ENCODE measurements at places on chromosomes 1 and 21. TPM values are rescaled to one million over a fixed set of nuclear protein-coding genes. Genes with fewer than 3 reads are reported as not detected.
A peak's percentile ranks its signal among the peaks of the same experiment; 100 is the strongest.

CSF3R gene
- 0.43 TPM for total RNA-seq

GRCh38 chr1:116321766-116322175, 51.3 kb upstream of the ATP1A1 start:
- no peak overlapping the region for H3K4me3 ChIP-seq
- no peak overlapping the region for H3K27ac ChIP-seq
- no peaks in the 10 kb centered on the region for H3K36me3 ChIP-seq
- H3K4me1 ChIP-seq = peaks cover 40% of the 10 kb centered on the region

OR2T2 gene
- total RNA-seq = not detected

GRCh38 chr1:167365360-167365759, 144.7 kb downstream of the POU2F1 start:
- H3K4me1 ChIP-seq = no peaks in the 10 kb centered on the region
- H3K36me3 ChIP-seq = peaks cover 18% of the 10 kb centered on the region
- no peak overlapping the region for H3K27ac ChIP-seq
- DNase-seq = no peak

LCE1D gene
- total RNA-seq = not detected

DNA sequence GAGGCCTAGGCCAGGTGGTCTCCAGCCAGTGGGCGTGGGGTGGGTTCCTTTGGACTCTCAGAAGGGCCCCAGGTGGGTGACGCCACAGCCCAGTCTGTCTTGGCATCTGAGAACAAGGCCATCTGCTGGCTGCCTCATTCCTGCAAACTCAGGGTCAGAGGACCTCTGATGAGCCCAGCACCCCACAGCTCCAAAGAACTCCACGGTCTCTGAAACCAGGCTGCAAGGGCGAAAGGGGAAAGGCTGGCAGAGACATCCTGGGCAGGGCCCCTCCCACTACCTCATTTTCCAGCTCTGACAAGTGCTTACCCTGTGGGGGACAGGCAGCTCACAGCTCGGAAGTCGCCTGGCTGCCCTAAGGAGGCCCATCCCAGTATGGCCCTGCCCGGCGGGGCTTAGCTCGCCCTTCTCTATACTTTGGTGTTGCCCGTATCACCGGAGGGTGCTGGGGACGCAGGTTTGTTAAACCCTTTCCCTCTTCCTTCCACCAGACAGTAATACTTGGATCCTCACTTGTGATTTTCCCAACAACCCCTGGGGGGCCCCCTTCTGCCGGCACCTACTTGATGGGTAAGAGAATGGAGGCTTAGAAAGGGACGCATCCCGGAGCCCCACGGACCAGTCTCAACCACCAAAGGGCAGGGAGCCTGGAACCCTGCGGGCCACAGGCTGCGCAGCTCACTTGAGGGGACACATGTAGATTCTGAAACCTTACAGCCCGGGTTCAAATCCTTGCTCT, 10.9 kb upstream of the EDN2 start:
- H3K27ac ChIP-seq = no peak overlapping the region
- H3K36me3 ChIP-seq = no peaks in the 10 kb centered on the region
- peak overlapping the region; percentile 39 for H3K4me3 ChIP-seq
- peaks cover 12% of the 10 kb centered on the region for H3K27me3 ChIP-seq
- peaks cover 3% of the 10 kb centered on the region for H3K4me1 ChIP-seq
- peak; percentile 34 for DNase-seq

DNA sequence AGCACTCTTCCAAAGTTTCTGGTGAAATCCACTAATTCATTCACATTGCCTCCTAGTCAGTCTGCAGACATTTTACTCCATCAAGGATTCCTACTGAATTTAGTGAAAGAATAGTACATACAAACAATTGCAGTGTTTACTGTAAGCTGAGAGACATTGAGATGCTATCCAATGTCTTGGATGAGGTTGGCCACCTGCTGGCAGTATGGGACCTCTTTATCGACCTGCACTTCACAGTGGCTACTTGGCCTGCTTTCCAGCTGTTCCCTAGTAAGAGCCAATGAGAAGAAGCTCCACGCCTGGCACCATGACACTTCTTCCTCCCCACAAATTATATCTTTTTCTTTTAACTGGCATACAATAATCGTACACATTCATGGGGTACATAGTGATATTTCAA, 51.5 kb upstream of the LRIF1 start:
- no peaks in the 10 kb centered on the region for H3K4me1 ChIP-seq
- H3K36me3 ChIP-seq = no peaks in the 10 kb centered on the region
- H3K27ac ChIP-seq = no peak overlapping the region
- H3K4me3 ChIP-seq = no peak overlapping the region
- no peak for DNase-seq
- H3K27me3 ChIP-seq = peaks cover 34% of the 10 kb centered on the region

DNA sequence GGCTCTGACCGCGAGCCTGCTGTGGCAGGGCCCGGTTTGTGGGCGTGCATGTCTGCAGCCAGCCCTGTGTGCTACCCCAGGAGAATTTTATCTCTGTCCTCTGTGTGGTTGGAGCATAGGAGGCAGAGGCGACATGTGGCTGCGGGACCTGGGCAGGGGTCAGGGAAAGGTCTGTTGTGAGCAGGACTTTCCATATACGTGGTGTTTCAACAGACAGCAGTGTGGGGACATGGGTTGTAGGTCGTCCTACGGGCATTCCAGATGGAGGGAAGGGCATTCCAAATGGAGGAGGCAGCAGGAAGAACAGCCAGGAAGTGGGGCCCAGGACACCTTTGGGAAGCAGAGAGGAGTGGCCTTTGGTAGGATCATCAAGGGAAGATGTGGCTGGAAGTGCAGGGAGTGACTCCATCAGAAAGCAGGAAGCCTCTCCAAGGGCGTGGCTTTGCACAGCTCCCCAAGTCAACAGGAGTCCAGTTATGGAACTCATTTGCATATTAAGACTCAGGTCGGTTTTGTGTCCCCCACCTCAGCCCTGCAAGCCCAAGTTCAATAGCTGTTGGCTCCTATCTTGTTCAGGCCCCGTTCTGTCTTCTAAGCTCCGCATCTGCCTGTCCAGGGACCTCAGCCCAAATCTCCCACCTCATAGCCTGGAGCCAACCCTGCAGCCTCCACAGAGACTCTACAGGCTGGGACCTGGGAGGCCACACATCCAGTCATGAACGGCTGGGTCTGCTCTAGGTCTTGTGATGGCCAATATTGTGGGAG, 309.1 kb downstream of the MATN1 start:
- peaks cover 3% of the 10 kb centered on the region for H3K27me3 ChIP-seq
- no peak for DNase-seq
- H3K4me3 ChIP-seq = no peak overlapping the region
- H3K27ac ChIP-seq = no peak overlapping the region
- no peaks in the 10 kb centered on the region for H3K4me1 ChIP-seq
- H3K36me3 ChIP-seq = no peaks in the 10 kb centered on the region

DNA sequence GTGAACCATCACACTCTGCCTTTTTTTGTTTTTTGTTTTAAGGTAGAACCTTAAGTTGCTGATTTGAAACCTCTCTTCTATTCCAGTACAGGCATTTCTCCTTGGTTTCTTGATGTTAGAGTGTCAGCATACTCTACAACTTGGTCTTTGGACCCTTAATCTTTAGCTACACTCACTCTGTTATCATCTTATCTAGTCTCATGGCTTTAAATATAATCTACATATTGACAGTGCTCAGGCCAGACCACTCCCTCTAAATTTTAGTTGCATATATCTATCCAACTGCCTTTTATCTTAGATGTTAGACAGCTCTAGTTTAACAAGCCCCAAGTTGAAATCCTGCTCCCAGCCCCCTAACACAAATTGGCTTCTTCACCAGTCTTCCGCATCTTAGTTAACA, 22.1 kb downstream of the NME7 start:
- peaks cover 6% of the 10 kb centered on the region for H3K36me3 ChIP-seq
- H3K27me3 ChIP-seq = no peaks in the 10 kb centered on the region
- no peak overlapping the region for H3K27ac ChIP-seq
- no peak overlapping the region for H3K4me3 ChIP-seq

PROK1 gene
- total RNA-seq = not detected

DNA sequence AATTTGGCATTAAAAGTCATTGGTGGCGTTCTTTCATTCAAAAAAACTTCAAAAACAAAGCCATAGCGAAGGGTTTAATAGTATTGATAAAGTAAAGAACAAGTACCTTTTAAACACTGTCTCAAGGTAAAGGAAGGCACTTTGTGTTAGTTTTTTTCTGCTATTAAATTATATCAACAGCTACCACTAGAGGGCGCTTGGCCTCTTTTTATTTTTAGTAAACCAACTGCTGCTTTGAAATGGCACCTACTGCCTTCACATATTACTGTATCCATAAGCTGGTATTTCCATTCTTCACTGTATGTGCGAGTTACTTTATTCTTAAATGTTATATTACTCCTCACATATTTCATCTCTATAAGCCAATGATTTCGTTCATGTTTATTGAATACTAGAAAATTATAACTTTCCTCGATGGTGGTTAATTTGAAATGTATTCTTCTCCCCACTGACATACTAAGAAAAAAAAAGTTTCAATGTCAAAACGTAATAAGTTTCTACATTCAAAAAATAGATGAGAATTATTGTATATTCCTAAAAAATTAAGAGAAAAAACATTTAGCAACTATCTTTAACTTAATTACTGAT, 125.7 kb upstream of the CXADR start:
- DNase-seq = peak; percentile 35
- no peaks in the 10 kb centered on the region for H3K36me3 ChIP-seq
- no peak overlapping the region for H3K4me3 ChIP-seq
- no peaks in the 10 kb centered on the region for H3K27me3 ChIP-seq
- no peaks in the 10 kb centered on the region for H3K4me1 ChIP-seq
- H3K27ac ChIP-seq = no peak overlapping the region

- H3K4me3 ChIP-seq = no peak overlapping the region
- no peaks in the 10 kb centered on the region for H3K27me3 ChIP-seq
- no peak for DNase-seq
- H3K36me3 ChIP-seq = peaks cover 16% of the 10 kb centered on the region
- peaks cover 45% of the 10 kb centered on the region for H3K4me1 ChIP-seq
Measured at GRCh38 chr1:172344444-172344843, 76.0 kb upstream of the C1orf105 start.

GRCh38 chr21:17660452-17660851, 47.8 kb upstream of the BTG3 start:
- no peak for DNase-seq
- H3K27me3 ChIP-seq = peaks cover 2% of the 10 kb centered on the region
- H3K36me3 ChIP-seq = no peaks in the 10 kb centered on the region

CNKSR1 gene
- 1.8 TPM for total RNA-seq

All from activated CD4-positive, alpha-beta memory T cell treated with anti-CD3 and anti-CD28 coated beads, Interleukin-2, amount 10 ng/mL, durations not matched to agents 7 days and 5 days (primary cell).